ENCODE measurements at places on chromosomes 1 and 21.

GRCh38 chr1:217647791-217648190 is 16.6 kb downstream of the SPATA17 start:
- DNase-seq: no peak

GRCh38 chr1:205279986-205280385 is 41.6 kb downstream of the NUAK2 start:
- no peak for DNase-seq

DNA sequence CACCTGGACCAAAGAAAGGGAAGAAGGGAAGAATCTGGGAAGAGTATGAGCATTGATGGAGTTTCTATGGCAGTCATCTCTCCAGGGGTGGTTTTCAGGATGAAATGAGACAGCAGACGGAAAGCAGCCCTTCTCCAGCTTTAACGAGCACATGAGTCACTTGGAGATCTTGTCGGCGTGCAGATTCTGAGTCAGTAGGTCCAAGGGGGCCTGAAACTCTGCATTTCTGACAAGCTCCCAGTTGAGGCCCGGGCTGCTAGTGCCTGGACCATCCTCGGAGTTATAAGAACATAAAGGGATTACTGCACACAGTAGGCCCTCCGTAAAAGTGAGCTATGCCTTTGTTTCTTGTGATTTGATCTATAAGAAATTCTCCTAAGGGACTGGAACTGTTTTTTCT is 17.6 kb downstream of the HSPG2 start:
- DNase-seq: no peak

- no peak for DNase-seq
These were observed 9.9 kb downstream of the TP73 start for GRCh38 chr1:3662080-3662671.

DNA sequence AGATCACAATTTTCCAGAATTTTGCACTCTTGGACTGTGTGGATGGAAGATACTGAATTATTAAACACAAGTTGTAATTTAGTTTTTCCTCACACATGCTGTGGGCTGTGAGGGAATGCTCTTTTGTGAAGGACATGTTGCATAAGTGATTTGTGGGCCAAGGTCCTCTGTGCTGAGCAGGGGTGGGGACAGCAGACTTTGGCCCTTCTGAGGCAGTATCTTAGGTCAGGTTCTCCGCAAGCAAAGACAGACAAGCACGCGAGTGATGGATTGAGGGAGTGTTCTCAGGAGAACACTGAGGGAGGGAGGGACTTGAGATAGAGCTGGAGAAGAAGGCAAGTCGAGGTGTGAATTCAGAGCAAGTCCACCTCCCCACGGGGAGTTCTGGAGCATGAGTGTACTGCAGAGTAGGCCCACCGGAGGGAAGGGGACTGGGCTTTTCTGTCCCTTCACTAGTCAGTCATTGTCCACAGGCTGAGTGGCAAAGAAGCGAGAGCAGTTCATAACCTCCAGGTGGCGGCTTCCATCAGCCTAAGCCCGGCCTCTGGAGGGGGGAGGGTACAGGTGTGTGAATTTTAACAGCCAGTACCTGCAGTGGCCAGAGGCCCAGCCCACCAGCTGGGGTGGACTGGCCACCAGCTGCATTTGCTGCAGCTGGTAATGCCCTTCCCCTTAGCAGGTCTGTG is 19.1 kb upstream of the CD101 start:
- no peak for DNase-seq

GRCh38 chr1:55631509-55631908 is 416.3 kb upstream of the USP24 start:
- DNase-seq: no peak

GRCh38 chr1:33010932-33011731 is 25.6 kb downstream of the AK2 start:
- no peak for DNase-seq

DNA sequence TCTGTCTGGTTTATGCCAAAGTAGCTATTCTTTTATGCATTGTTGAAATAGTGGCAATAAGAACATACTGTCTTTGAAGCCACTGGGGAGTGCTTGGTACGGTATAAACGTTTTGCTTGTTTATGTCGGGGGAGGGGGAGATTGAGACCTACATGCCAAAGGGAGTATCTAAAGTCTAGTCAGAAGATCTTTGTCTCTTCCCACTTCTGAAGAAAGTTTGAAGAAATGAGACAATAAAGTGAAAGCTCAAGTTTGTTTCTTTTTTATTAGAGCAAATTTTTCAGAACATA is 6.8 kb downstream of the AKIRIN1 start:
- DNase-seq: no peak

- DNase-seq: no peak
These were observed 83.2 kb upstream of the PBX1 start for GRCh38 chr1:164475834-164476233.

GRCh38 chr1:34425785-34426184 is 249.1 kb downstream of the C1orf94 start:
- no peak for DNase-seq

DNA sequence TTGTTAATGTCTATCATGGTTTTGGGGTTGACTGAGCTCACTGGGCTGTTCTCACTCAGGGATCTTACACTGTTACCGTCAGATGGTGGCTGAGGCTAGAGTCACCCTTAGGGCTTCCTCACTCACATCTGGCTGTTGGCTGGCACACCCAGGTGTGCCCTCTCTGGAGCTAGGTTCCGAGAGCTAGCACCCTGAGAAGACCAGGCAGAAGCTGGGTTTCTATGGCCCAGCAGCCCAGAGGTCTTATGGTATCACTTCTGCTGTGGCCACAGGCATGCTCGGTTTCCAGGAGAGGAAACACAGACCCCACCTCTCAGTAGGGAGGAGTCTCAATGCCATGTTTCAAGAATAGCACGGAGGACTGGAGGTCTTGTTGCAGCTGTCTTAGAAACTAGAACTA is 20.7 kb upstream of the KIF1B start:
- no peak for DNase-seq

DNA sequence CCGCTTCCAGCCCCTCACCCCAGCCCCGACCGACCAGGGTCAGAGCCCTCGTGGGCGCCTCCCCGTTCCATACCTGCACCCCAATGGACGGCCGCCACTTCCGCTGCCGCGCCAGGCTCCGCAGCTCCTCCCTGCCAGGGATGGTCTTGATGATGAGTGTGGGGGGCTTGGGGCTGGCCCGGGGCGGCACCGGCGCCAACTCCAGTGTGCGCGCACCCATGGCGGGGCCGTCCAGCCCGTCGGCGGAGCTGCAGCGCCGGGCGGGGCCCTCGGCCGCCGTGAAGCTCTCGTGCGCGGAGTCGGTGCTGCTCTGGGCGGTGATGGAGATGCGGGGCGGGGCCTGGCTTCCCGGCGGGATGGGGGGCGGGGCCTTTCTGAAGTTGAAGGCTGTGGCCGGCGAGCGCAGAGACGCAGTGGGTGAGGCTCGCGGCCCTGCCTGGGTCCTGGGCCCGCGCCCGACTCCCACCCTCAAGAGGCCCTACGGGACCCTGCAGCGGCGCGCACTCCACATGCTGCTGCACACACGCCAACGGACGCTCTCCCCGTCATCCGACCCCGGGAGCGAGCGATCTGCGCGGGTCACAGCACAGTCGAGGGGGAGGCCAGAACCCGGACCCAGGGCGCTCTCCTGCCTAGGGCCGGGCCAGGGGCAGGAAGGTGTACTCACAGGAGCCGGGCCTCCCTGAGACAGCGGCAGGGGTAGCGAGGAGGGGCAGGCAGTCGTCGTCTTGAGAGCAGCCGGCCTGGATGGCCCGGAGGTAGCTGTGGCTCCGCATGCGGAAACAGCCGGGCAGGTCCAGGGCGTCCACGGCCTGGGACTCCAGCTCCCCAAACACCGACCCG is 26.1 kb upstream of the SMIM12 start:
- no peak for DNase-seq
